Activated CD4-positive, alpha-beta memory T cell treated with anti-CD3 and anti-CD28 coated beads, Interleukin-2, amount 10 ng/mL, durations not matched to agents 7 days and 5 days (primary cell): ENCODE measurements at places on chromosomes 3 and 15. TPM values are rescaled to one million over a fixed set of nuclear protein-coding genes. Genes with fewer than 3 reads are reported as not detected.
A peak's percentile ranks its signal among the peaks of the same experiment; 100 is the strongest.

DNA sequence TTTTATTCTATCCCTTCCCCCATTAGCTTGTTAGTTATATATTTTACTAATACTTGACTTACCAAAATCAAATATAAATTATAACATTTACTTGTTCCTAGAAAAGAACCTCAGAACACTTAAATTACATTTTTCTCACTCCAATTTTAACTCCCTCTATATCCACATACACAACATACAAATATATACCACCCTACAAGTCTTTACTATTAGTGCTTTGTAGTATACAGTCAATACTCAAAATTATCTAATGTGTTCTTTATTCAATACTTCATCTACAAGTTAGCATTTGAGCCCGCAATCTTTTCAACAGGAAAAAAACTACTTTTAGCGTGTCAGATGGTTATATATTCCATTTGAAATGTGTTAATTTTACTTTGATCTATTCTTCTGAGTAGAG, 100.3 kb downstream of the ADAM10 start:
- peaks cover 5% of the 10 kb centered on the region for H3K4me1 ChIP-seq
- DNase-seq: no peak
- no peaks in the 10 kb centered on the region for H3K27me3 ChIP-seq
- no peak overlapping the region for H3K4me3 ChIP-seq

GRCh38 chr15:95293456-95294031, 1037.0 kb upstream of the NR2F2 start:
- peaks cover 4% of the 10 kb centered on the region for H3K4me1 ChIP-seq
- H3K27ac ChIP-seq: no peak overlapping the region
- peaks cover 18% of the 10 kb centered on the region for H3K27me3 ChIP-seq
- no peaks in the 10 kb centered on the region for H3K36me3 ChIP-seq
- DNase-seq: no peak

DNA sequence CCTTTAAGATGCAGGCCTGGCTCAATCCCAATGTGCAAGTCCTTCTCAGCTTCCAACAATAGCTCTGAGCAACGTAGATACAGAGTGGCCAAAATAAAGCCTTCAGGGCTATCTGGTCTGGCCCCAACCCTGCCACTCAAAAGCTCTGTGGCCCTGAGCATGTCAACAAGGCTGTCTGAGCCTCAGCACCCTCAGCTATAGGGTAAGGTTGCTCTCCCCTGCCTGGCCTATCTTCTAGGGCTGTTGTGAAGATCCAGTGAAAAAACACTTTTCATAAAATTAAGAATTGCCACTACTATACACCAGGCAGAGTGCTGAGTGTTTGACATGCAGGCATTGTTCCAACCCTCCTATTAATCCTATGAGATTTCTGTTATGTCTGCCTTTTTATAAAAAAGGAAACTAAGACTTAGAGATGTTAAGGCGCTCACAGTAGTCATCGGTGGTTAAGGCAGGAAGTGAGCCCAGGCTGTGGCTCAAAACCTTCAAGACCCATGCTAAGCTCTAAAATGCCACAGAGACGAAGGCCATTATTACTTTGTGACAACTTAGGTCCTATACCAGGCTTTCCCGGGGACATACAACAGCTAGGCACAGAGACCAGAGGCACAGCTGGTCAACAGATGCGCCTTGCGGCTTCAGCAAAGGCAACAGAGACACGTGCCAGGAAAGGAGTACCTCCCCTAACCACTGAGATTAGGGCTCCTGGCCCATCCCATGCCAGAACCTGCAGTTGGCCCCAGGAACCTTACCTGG, 5.1 kb downstream of the POLG start:
- no peaks in the 10 kb centered on the region for H3K27me3 ChIP-seq
- peak overlapping the region; percentile 85 for H3K27ac ChIP-seq
- peak overlapping the region; percentile 46 for H3K4me3 ChIP-seq
- DNase-seq: peak; percentile 72
- H3K36me3 ChIP-seq: peaks cover 83% of the 10 kb centered on the region

DNA sequence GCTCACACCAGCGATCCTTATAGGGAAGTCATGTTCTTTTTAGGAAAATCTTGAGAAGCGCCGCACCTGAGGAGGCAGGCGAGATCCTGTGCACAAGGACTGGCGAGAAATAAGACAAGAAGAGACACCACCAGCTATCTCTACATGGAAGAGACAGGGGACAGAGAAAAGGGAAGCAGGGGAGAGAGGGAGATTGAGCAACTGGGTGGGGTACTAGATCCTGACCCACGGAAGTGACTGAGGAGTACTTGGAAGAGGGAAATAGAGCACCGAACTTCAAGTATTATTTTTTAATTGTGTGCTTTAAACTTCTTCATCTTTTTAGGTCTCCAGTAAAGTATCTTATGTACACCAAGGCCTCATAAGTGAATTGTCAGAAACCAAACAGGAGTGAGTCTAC, 742.0 kb upstream of the LMCD1 start:
- H3K4me3 ChIP-seq: no peak overlapping the region
- no peaks in the 10 kb centered on the region for H3K4me1 ChIP-seq
- no peak overlapping the region for H3K27ac ChIP-seq
- no peaks in the 10 kb centered on the region for H3K27me3 ChIP-seq
- no peaks in the 10 kb centered on the region for H3K36me3 ChIP-seq

DNA sequence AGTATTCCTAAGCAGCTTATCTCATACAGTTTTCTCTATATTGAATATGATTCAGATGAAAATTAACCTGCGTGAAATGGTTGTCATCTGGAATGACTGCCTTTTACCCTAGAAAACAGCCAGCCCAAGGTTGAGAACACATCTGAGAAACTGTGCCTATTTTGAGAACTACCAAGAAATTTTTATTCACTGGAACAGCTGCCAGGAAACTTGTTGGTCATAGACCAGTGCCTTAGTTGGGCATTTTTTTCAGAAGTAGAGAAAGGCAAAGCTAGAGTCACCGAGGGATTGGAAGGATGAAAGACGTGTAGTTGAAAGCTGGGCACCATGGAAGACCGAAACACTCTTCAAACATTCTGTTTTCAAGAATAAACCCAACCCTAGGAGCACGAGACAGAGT, 277.1 kb downstream of the LPP start:
- DNase-seq: no peak
- peaks cover 31% of the 10 kb centered on the region for H3K4me1 ChIP-seq
- peaks cover 40% of the 10 kb centered on the region for H3K36me3 ChIP-seq
- H3K4me3 ChIP-seq: no peak overlapping the region

The CHRNA7 gene
- total RNA-seq: not detected

- no peak overlapping the region for H3K4me3 ChIP-seq
- H3K27me3 ChIP-seq: no peaks in the 10 kb centered on the region
Measured at GRCh38 chr3:171366043-171366442, 94.2 kb downstream of the TNIK start.

GRCh38 chr3:42092006-42092405, 849 bp downstream of the TRAK1 start:
- H3K4me3 ChIP-seq: no peak overlapping the region
- peaks cover 45% of the 10 kb centered on the region for H3K36me3 ChIP-seq
- peaks cover 37% of the 10 kb centered on the region for H3K4me1 ChIP-seq
- no peak overlapping the region for H3K27ac ChIP-seq
- no peak for DNase-seq
- no peaks in the 10 kb centered on the region for H3K27me3 ChIP-seq

- H3K4me3 ChIP-seq: peak overlapping the region; percentile 12
- H3K36me3 ChIP-seq: peaks cover 72% of the 10 kb centered on the region
- H3K4me1 ChIP-seq: peaks cover 92% of the 10 kb centered on the region
- H3K27ac ChIP-seq: peak overlapping the region; percentile 40
- H3K27me3 ChIP-seq: no peaks in the 10 kb centered on the region
- no peak for DNase-seq
Measured at GRCh38 chr15:92910451-92910850, 10.3 kb downstream of the CHD2 start.
